ENCODE measurements at places on chromosomes 2 and 18.

- no peak for ATAC-seq
Measured at GRCh38 chr2:42199626-42200025, 30.5 kb downstream of the EML4 start.

DNA sequence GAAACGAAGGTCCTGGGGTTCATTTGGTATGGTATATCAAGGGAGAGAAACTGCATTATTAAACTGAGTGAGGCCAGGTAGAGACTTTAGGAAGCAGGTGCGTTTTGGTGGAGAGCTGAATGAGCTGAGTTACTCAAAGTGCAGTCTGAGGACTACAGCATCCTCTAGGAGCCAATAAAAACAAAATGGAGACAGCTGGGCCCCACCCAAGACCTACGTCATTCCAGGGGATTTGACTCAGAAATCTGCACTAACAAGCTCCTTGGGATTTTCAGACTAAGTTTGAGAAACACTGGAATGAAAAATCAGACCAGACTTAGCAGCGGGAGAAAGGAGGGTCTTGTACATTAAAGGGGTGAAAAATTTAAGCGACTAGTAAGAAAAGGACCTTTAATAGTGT, 131.5 kb downstream of the UXS1 start:
- ATAC-seq, result no peak

DNA sequence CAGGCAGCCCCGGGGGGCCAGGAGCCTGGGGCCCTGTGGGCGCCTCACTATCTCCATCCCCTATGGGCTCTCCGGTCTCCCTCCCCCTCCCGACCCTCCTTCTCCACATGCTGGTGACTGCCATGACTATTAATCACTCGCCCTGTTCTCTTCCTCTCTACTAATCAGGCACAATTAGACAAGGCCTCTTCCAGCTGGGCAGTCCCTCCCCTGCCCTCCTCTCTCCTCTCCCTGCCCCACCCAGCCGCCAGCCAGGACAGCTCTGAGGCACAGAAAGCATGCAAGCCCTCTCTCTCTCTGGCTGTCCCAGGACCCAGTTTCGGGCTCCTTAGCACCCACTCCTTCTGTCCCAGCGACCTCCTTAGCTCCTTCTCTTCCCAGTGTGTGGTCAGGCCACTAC, 5.8 kb downstream of the ASIC4 start:
- no peak for ATAC-seq

DNA sequence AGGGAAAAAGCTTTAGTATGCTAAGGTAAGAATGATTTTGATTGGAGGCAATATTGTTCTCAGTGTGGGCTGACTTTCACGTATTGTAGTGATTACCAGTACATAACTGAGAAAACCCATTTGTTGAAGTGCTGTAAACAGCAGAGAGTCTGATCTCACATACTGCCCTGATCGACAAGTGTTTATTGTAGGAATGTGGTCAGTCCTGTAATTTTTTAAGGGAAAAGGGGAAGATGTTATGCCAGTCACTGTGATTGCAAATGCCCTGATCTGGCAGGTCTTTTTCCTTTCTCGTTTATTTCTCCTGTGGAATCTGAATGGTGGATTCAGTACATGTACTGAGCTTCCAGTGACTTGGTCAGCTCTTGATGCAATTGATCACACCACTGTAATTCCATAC, 11.5 kb downstream of the SPATS2L start:
- ATAC-seq, result no peak

DNA sequence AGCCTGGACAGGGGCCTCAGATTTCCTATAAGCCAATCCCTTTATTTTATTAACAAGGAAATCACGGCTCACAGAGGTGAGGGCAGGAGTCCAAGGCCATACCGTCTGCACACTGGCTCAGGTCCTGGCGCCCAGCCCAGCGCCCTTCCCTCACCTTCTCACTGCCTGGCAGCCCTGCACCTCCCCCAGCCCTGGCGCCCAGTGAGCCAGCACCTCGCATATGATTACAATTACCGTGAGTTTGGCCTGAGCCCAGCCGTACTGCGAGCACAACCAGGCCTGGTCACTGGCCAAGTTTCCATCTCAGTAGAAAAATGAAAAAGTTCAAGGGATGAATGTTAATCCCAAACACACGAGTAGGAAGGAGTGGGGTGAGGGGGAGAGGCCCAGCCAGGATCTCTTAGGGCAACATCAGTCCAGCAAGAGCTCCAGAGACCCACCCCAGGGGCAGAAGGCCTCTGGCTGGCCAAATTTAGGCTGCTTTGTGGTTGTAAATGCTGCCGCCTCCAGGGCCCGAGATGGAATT, 68.4 kb downstream of the MCFD2 start:
- peak; percentile 69 for ATAC-seq

- no peak for ATAC-seq
Measured at GRCh38 chr18:23825496-23825895, 136.2 kb downstream of the LAMA3 start.

DNA sequence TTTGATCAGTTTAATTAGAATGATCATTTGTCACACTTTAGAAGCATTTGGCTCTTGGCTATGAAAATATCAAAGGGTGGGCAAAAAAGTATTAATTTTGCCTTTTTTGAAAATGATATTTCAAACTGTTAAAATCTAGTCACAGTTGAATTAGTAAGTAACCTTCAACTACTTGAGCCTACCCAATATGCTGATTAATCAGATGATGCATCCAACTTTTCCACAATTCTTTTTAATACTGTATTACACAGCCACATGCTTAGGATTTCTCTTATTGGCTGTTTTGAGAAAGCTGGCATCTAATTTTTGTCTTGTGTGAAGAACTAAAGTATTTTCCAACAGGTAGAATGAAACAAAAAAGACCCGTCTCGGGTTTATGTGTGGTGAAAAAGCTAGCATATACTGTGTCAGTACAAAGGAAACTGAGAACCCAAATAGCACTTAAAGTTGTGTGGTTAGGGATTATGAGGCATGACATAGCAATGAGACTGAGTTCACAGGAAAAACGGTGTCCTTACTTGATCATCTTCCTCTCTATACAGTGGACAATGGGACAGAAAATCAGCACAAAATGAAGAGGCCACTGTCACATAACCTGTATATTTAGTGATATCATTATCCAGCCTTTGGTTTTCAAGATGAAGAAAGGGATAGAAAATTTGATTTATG, 11.7 kb downstream of the OSBPL6 start:
- ATAC-seq, result peak; percentile 85

- ATAC-seq, result peak; percentile 37
Measured at GRCh38 chr2:160407393-160408172, 86.0 kb downstream of the RBMS1 start.

DNA sequence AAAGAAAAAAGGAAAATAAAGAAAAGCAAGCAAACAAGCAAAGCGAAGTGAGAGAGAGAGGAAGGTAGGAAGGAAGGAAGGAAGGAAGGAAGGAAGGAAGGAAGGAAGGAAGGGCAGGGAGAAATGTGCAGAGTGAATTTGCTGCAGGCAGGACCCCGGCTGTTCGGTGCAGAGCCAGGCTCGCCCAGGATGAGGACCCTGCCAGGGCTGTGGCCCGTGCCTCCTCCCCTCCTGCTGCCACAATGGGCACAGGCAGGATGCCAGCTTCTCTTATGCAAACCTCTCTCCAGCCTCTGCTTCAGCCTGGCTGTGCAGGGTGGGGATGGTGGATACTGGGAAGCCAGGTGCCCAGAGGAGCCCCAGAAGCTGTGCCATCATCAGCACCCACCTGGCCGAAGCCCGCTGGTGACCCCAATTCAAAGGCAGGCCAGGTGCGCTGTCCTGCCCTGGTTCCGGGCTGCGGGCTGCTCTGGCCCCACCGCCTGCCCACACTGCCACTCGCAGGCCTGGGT, 3.2 kb downstream of the GPR17 start:
- 0 out of 3 replicates have a peak, but pooled peaks have one; percentile 5 for ATAC-seq

GRCh38 chr18:13382954-13383827, 164.6 kb downstream of the LDLRAD4 start:
- ATAC-seq, result no peak

GRCh38 chr2:181243319-181243718, 213.9 kb upstream of the ITGA4 start:
- ATAC-seq, result no peak

DNA sequence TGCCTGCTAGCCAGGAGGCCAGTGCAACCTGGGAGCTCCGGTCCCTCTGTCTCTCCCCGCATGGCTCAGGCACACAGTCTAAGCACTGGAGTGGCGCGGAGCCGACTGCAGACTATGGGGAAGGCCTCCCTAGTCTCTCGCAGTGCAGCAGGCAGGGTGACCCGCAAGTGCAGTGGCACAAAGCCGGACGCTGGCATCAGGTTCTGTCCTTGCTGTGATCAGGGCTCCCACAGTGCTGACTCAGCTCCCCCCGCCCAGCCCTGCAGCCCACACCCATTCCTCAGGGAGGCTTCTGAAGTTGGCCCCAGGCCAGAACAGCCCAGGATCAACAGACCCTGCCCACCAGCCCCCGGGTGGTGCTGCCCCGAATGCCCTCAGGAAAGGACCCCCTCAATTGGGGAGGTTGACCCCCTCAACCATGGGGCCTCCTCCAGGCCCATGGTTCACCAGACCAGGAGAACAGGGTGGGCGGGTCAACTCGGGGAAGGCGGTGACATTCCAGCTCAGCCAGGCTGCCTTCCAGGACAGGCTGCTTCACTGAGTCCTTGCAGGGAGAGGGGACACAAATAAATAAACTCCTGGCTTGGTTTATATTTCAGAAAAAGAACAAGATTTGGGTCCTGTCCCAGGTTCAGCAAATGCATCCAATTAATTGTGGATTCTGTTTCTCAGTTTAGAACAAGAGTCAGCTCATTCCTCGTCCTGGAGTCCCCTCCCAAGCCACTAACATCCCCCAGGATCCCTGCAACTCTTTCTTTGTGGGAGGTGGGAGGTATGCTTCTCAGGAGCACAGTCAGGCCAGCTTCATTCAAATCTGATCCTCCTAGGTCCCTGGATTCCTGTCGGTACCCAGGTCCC, 12.2 kb downstream of the BIN1 start:
- peak; percentile 61 for ATAC-seq

- peak; percentile 65 for ATAC-seq
Measured at GRCh38 chr2:241541564-241542277, 16.8 kb upstream of the BOK start.

GRCh38 chr18:7566567-7567473, at the start of gene PTPRM:
Gene PTPRM (plus strand): TSS chr18:7567316. CDS start chr18:7567819, 503 bp downstream.
- peak; percentile 90 for ATAC-seq

- ATAC-seq, result peak; percentile 33
Measured at GRCh38 chr2:46241344-46241743, 55.9 kb upstream of the EPAS1 start.

GRCh38 chr2:118645876-118646275, 201.6 kb downstream of the EN1 start:
- no peak for ATAC-seq

- ATAC-seq, result no peak
Measured at GRCh38 chr2:164260506-164260905, 360.8 kb downstream of the GRB14 start.

GRCh38 chr2:8525236-8525581, 156.6 kb upstream of the ID2 start:
- ATAC-seq, result no peak

- ATAC-seq, result no peak
Measured at GRCh38 chr2:167342769-167343168, 454.5 kb downstream of the XIRP2 start.

- no peak for ATAC-seq
Measured at GRCh38 chr18:8805552-8805951, 100.2 kb downstream of the MTCL1 start.

DNA sequence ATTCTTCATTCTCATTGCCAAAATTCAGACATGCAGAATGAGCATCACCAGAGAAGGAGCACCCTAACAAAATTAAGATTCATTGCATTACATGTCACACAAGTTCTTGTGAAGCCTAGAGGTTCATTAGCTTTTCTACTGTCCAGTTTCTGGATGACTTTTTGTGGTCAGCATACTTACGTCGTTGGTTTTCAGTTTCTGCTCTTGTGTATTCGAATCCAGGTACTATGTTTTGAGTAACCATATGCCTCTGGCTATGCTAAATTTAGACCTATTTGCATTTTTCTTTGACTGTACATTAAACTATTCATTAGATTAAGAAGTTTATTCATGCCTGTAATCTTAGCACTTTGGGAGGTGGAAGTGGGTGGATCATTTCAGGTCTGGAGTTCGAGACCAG, 251.3 kb downstream of the PARD3B start:
- no peak for ATAC-seq

DNA sequence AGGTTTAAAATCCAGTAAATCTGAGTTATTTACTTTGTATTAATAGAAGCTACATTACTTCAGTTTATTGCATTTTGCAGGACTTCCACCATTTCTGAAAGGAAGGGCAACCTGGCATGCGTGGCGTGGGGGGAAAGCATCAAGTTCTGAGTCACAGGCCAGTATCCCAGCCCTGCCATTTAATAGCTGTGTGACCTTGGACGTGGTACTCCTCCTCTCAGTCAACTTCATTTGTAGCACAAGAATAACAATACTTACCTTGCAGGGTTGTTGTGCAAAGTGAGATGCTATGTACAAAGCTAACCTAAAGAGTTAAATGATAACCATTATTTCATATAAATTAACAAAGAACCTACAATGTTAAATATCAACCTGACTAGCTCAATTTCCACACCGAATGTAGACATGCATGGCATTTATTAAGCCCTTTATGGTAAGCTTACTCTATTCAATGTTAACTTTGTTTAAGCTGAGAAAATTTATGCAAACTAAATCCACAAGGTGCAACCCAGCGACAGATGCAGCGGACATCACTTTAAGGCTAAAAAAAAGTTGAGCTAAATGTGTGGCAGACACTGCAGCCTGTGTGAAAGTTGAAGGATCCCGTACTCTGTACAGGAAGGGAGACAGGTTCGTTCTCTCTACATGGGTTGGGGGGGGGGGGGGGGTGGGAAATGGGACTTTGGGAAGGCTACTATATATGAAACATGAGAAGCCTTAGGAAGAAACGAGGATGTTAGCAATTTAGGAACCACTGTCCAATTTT, 17.2 kb upstream of the STPG4 start:
- no peak for ATAC-seq

GRCh38 chr2:67208887-67209500, 188.1 kb upstream of the ETAA1 start:
- ATAC-seq, result no peak

DNA sequence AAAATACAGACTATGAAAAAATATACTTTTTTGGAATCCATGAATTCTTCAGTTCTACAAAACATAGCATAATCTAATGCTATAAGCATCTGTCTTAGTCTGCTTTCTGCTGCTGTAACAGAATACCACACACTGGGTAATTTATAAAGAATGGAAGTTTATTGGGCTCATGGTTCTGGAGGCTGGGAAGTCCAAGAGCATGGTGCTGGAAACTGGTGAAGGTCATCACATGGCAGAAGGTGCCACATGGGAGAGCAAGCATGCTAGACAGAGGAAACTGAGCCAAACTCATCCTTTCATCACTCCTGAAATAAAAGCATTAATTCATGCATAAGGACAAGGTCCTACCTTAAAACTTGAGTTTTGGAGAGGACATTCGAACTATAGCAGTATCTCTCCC, 26.6 kb upstream of the NOSTRIN start:
- no peak for ATAC-seq

- peak; percentile 86 for ATAC-seq
Measured at GRCh38 chr2:12884713-12885282, 168.1 kb downstream of the TRIB2 start.

DNA sequence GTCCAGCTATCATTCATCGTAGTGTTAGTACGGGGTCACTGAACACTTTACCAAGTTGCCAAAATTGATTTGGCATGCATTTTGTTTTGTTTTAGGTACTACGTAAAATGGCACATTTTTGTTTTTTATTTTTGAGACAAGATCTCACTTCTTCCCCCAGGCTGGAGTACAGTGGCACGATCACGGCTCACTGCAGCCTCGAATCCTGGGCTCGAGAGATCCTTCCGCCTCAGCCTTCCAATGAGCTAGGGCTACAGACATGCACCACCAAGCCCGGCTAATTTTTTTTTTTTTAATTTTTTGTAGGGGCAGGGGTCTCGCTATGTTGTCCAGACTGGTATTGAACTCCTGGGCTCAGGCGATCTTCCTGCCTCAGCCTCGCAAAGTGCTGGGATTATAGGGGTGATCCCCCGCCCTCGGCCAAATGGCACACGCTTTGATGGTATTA, 786 bp downstream of the TAF1B start:
- peak; percentile 27 for ATAC-seq
